Effector memory CD8-positive, alpha-beta T cell (primary cell): ENCODE measurements at places on chromosomes 11 and 22.

GRCh38 chr22:36982136-36982535 lies 37.1 kb downstream of the TST start:
- no peak for DNase-seq

- DNase-seq, result no peak
These were observed 130.6 kb downstream of the RRAS2 start for GRCh38 chr11:14228356-14228755.

DNA sequence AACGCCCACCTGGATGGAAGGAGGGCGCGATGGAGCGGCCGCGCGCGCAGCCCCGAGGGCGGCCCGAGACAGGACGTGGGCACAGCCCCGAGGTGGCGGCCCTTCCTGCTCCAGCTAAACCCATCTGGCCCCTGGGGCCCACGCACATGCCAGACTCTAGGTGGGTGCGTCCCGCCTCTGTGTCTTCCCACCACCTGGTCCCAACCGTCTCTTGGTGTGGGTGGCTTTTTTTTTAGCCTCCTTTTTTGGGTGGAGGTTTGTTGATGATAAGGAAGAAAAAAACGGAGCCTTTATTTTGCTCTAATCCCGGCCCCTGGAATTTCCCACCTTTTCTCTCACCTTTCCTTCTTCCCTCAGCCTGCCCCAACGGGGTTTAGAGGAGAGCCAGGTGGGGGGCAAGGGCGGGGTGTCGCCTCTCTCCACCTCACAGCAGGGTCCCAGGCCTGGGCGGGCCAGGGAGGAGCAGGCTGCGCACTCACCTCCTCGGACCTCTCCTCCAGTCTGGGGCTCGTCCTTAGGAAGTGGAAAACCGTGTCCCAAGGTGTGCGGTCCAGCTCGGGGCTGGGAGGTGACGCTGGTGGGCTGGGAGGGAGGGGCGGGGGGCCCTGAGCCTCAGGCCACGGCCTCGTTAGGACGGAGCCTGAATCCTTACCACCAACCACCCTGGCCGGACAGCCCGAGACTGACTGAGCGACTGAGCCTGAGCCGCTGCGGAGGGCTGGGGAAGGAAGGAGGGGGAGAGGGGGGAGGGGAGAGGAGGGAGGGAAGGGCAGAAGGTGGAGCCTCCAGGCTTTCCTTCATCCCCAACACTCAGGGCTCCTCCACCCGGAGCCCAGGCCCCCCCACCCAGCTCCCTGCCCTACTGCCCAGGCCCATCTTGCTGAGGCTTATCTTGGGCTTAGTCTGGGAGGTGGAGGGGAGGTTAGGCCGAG lies at the start of gene SOX10:
Gene SOX10 (minus strand): TSS at position 696 of the 932 bp plus-strand sequence. CDS start 771 bp downstream, outside the sequence.
- no peak for DNase-seq

- no peak for DNase-seq
These were observed 16.0 kb downstream of the OOSP3 start for GRCh38 chr11:59894616-59895015.

GRCh38 chr11:82539669-82540068 lies 194.0 kb downstream of the FAM181B start:
- no peak for DNase-seq

DNA sequence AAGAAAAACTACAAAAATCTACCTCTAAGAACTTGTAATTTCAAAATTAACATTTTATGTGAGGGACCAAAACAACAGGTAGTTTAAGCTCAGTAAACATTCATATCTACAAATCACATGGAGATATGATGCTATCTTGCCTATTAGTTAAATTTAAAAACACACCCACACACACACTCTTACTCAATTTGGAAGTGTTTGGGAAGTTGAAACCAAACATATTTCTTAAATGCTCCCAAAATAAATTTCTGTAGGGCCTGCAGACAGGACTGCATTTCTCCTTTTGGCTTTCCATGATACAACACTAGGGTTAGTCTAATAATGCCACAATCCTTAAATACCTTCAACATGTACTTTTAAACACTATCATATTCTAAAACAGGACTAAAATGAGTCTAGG lies 7.0 kb downstream of the PITPNB start:
- DNase-seq, result no peak
